ENCODE measurements at places on chromosomes 12 and 14.

GRCh38 chr12:14540801-14541462, 26.8 kb downstream of the PLBD1 start:
- no peak for DNase-seq

DNA sequence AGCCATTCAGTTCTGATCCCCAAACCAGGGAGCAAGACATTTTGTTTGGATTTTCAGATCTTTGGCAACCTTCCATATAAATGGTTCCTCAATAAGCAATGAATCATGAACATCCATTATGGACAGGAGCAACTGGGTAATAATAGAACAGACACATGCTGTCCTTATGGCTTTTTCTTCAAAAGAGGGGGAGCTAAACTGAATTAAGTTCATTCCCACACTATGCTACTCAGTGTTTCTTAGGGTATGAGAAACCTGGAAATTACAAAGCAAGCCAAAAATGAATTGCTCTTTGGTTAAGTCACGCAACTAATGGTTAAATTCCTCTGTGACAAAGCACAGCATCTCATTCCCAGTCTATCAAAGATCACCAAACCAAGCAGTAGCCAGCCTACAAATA, 51.0 kb downstream of the PTGER2 start:
- DNase-seq, result no peak

- no peak for DNase-seq
Measured at GRCh38 chr12:124704619-124705018, 137.2 kb upstream of the NCOR2 start.

- no peak for DNase-seq
Measured at GRCh38 chr12:1474041-1474573, 120.3 kb downstream of the FBXL14 start.

DNA sequence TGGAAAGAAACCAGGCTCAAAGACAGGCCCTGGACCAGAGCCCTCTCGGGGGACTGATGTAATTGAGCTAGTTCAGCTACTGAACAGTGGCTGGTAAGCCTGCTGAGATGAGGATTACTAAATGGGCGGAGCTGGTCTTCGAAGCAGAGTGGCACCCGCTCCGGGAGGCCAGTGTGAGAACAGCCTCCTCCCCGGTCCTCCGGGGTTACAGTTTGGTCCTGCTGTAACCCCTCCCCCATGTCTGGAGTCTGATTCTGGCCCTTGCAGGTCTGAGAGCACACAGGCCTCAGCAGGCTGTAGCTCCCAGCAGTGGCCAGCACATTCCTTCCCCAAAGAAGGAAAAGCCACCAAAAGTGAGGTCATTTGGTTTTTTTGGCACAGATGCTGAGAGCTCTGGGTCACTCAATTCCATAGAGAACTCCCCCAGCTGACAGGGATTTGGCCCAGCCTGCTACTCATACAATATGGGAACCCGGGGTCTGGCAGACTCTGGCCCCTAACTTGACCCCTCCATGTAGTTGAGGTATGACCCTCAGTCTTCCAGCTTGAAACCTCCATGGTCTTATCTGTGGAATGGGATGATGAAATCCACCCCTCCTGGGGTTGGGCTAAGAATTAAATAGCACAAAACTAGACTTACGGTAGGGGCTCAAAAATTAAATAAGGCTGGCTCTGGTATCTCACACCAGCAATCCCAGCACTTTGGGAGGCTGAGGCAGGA, 39.0 kb downstream of the ACTN1 start:
- DNase-seq, result no peak

- DNase-seq, result no peak
Measured at GRCh38 chr12:123763093-123763492, 992 bp downstream of the DNAH10 start.

- no peak for DNase-seq
Measured at GRCh38 chr14:98174041-98174440, 1098.0 kb downstream of the BCL11B start.

GRCh38 chr12:53208877-53209463, 1.9 kb upstream of the ITGB7 start:
- DNase-seq, result peak; percentile 71

DNA sequence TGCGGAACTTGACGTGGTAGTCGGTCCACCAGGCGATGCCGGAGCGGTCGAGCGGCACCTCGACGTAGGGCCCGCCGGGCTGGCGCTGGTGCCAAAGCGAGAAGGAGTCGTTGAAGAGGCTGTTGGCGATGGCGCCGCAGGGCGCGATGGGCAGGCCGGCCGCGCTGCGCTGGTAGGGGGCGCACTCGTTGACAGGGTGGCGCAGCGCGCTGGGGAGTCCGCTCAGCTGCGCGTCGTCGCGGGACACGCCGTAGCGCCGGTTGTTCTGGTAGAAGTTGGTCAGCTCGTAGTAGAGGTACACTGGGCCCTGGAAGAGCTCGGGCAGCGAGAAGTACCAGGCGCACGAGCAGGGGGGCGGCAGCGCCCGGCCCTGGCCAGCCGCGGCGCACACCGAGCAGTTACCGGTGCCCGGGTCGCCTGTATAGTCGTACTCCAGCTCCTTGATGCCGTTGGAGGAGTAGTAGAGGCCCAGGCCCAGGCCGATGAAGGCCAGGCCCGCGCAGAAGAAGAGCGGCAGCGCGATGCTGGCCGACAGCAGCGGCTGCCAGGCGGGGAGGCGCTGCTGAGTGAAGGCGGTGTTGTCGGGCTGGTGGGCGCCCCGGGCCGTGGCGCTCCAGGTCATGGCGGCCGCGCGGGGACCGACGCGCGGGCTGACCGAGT, 482 bp downstream of the TMEM30B start:
- peak; percentile 63 for DNase-seq

GRCh38 chr12:122021193-122021821, 377 bp upstream of the BCL7A start:
- DNase-seq, result peak; percentile 62
